ENCODE measurements at places on chromosomes 11 and 22. TPM values are rescaled to one million over a fixed set of nuclear protein-coding genes. Genes with fewer than 3 reads are reported as not detected.

DNA sequence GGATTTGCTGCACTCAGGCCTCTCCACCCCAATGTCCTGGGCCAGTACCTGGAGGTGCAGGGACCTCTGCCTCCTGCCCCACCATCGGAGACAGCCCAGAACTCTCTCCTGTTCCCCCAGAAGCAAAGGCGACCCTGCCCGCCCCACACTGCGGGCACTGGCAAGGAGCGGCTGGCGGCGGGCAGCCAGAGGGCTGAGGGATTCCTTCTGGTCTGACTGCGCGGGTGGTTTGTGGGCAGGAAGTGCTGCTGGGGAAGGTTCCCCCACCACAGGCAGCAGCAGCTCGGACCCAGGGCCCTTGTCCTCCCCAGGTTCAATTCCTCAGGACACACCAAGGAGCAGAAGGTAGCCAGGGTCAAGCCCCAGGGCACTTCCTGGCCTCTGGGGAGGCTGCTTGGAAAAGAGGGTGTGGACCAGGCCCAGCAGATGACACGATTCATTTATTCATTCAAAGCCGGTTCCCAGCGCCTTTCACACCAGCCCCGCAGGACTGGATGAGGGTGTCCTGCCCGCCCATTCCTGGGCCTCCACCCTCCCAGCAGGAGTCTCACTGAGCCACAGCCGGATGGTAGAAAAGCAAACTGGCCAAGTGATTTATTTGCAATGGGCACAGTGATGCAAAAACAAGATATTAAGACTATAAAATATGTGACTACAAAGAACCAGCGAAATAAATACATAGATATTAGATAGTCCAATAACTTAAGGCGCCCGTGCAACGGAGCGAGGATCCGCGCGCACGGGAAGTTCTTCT lies 1.2 kb downstream of the PHLDA2 start:
- H3K36me3 ChIP-seq = no peaks in the 10 kb centered on the region
- H3K4me3 ChIP-seq = peak overlapping the region; percentile 46
- H3K27me3 ChIP-seq = no peaks in the 10 kb centered on the region
- H3K27ac ChIP-seq = no peak overlapping the region
- no peaks in the 10 kb centered on the region for H3K4me1 ChIP-seq

CCDC116 gene
- polyA plus RNA-seq = 0.28 TPM

DNA sequence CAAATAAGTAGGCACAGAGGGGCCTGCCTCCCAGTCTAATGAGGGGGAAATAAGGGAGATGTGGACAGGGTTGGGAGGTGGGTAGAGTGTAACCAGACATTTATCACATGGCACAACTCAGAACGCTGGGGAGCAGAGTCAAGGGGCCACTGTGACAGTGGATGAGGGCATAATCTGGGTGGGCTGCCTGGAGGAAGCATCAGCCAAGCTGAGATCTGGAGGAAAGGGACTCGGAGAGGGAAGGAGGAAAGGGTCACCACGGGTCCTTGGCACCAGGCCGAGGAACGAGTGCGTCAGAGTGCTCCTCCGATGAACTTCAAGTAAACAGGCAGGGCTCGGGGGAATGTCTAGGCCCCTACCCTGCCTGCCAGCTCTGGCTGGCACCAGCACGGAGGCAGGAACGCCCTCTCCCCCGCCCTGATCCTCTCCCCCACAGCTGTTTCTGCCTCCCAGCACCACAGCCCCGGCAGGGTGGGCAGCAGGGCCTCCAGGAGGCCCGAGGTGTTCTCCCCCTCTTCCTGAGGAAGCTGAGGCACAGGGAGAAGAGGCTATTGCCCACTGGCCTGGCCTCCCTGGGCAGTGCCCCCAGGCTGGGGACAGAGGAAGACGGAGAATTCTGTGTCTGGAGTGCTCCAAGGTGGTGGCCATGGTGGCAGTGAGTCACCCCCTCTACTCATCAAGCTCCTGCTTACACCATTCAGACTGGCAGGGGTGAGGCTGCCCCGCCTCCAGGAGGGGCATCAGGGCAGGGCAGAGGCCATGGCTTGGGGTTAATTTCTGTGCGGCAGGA lies 4.2 kb downstream of the ALDH3B1 start:
- H3K27me3 ChIP-seq = no peaks in the 10 kb centered on the region
- no peak for DNase-seq
- no peak overlapping the region for H3K4me3 ChIP-seq
- H3K27ac ChIP-seq = peak overlapping the region; percentile 96
- H3K4me1 ChIP-seq = peaks cover 39% of the 10 kb centered on the region

GRCh38 chr22:42178910-42179519 lies 48.4 kb upstream of the CYP2D6 start:
- H3K27ac ChIP-seq = 0 out of 2 replicates have a peak overlapping the region, but pooled peaks have one; percentile 28
- H3K4me3 ChIP-seq = no peak overlapping the region
- H3K27me3 ChIP-seq = no peaks in the 10 kb centered on the region

GRCh38 chr11:61587951-61588727 lies 7.3 kb upstream of the SYT7 start:
- H3K4me1 ChIP-seq = peaks cover 2% of the 10 kb centered on the region
- DNase-seq = peak; percentile 69
- H3K27me3 ChIP-seq = peaks cover 24% of the 10 kb centered on the region
- no peaks in the 10 kb centered on the region for H3K36me3 ChIP-seq
